ENCODE measurements at places on chromosomes 2 and 18.

- no peak for DNase-seq
These were observed 4.2 kb downstream of the ZNF385B start for GRCh38 chr2:179857236-179857635.

DNA sequence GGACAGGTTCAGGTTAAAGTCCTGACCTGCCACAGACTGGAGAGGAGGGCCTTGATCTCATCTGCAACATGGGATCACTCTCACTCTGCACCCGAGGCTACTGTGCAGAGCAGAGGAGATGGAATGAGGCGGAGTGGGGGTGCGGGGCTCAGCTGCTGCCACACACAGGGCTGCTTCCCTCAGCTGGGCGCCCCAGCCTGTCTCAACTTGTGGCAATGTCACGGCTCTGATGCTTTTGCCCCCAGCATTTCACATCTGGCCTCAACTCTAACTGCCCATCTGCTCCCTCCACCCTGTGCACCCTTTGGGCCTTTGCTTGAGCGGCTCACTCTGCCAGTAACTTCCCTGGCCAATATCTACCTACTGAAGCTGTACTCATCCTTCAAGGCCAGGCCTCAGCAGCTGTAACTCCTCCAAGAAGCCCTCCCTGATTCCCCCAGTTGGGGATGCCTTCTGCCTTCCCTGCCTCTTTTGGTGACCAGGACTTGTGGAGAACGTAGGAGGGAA lies 70.3 kb downstream of the POLR1A start:
- DNase-seq = no peak

- DNase-seq = no peak
These were observed 14.5 kb downstream of the TMEM247 start for GRCh38 chr2:46493971-46494250.

DNA sequence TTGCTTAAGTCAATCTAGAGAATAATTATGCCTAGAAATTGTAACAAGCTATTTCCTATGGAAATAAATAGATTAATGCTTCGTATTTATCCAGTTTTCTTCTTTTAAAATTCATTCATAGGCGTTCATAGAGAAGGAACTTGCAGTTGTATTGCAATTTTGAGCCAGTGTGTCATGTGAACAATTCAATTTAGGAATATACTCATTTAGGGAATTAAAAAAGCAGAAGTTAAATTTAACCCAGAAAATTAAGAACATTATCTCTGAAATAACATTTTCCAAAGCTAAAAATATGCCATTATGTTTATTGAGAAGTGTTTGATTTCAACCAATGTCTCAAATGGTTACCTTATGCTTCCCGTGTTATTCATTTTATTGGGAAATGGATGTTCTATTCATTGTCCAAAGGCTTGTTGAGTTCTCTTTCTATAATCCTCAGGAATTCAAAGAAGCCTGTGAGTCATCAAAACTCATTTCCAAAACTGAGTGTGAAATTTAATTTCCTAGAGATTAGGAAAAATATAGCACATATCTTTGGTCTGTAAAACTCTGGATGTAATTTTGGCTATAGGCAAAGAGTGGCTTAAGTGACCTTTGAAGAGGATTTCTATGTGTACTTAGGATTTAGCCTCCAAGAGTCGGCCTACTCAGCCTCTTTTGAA lies 99.7 kb downstream of the SLC8A1 start:
- no peak for DNase-seq

- DNase-seq = no peak
These were observed 52.1 kb upstream of the LAPTM4A start for GRCh38 chr2:20103530-20103929.

- no peak for DNase-seq
These were observed 449.8 kb upstream of the RGPD4 start for GRCh38 chr2:107376909-107377308.

- no peak for DNase-seq
These were observed 3.2 kb downstream of the LRRC30 start for GRCh38 chr18:7234091-7234490.

- no peak for DNase-seq
These were observed 29.1 kb downstream of the REEP1 start for GRCh38 chr2:86308356-86308755.

DNA sequence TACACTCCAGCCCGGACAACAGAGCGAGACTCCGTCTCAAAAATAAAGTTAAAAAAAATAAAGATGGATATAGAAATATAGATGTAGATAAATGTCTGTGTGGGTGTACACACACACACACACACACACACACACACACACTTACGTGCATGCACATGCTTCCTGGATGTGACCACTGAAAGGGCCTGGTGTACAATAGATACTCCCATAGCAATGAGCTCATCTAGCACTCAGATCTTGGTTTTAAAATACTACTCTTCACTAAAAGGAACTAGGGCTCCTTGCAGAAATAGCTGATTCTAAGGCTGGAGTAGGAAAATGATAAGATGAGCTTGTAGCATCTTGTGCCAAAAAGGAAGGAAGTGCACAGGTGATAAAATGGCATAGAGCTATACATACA lies 39.1 kb downstream of the ROCK2 start:
- no peak for DNase-seq

DNA sequence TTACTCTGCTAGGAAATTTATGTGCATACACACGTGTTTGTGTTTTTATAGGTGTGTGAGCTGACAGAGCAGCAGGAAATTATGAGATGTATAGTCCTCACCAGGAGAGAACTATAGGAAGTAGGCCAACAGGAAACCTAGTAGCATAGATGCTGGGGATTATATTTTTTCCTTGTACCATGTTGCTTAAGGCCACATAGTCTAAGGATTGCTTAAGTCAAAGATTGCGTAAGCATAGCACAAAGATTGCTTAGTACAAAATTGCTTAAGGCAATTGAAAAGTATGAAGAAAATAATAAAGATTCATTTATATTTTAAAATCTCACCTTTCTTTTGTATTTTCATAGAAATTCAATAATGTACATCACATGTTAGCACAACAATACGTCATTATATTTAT lies 18.7 kb upstream of the CCDC102B start:
- DNase-seq = no peak

- no peak for DNase-seq
These were observed 29.2 kb upstream of the PPP4R1 start for GRCh38 chr18:9643549-9643948.

DNA sequence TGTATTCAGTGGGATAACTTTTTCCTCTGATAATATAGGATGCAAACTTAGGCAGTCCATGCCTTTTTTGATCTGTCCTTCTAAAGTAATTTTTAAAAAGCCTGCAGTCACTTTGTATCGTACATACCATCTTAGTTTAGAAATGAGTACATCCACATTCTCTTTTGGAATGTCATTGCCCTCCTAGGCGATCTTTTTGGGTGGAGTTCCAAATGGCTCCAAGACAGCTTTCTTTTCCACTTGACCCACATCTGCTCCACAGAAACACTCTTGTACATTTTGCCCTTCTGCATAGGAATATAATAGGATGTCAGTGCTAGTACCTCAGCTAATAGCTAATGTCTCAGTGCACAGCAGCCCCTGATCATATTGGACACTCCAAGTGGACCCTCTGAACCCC lies 21.8 kb upstream of the HTR2B start:
- no peak for DNase-seq

GRCh38 chr2:162473986-162474385 lies 130.1 kb downstream of the GCA start:
- DNase-seq = no peak
